ENCODE measurements at places on chromosomes 4 and X.

- DNase-seq: no peak
These were observed 18.7 kb downstream of the RBBP7 start for GRCh38 chrX:16851421-16851820.

GRCh38 chr4:70772929-70773555, 51.3 kb downstream of the RUFY3 start:
- peak; percentile 20 for DNase-seq

GRCh38 chr4:81481151-81481550, 9.4 kb upstream of the RASGEF1B start:
- no peak for DNase-seq

GRCh38 chr4:98482503-98482846, 175.9 kb downstream of the TSPAN5 start:
- no peak for DNase-seq

- DNase-seq: no peak
These were observed 901.6 kb upstream of the NDST4 start for GRCh38 chr4:116015062-116015461.

DNA sequence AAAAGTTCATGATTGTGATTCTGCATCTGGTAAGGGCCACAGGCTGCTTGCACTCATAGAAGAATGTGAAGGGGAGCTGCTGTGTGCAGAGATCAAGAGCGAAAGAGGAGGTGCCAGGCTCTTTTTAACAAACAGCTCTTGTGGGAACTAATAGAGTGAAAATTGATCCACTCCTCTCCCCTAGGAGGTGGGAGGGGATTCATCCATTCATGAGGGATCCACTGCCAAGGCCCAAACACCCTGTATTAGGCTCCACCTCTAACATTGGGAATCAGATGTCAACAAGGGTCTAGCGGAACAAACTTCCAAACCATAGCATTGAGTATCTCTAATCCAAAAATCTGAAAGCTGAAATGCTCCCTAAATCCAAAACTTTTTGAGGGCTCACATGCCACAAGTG, 16.4 kb upstream of the PPID start:
- DNase-seq: no peak

- DNase-seq: peak; percentile 25
These were observed 2.7 kb upstream of the TMSB4X start for GRCh38 chrX:12972243-12972642.

- no peak for DNase-seq
These were observed 32.2 kb upstream of the EIF1AX start for GRCh38 chrX:20173856-20174255.

- DNase-seq: peak; percentile 60
These were observed 100.5 kb downstream of the CLNK start for GRCh38 chr4:10584042-10584441.

DNA sequence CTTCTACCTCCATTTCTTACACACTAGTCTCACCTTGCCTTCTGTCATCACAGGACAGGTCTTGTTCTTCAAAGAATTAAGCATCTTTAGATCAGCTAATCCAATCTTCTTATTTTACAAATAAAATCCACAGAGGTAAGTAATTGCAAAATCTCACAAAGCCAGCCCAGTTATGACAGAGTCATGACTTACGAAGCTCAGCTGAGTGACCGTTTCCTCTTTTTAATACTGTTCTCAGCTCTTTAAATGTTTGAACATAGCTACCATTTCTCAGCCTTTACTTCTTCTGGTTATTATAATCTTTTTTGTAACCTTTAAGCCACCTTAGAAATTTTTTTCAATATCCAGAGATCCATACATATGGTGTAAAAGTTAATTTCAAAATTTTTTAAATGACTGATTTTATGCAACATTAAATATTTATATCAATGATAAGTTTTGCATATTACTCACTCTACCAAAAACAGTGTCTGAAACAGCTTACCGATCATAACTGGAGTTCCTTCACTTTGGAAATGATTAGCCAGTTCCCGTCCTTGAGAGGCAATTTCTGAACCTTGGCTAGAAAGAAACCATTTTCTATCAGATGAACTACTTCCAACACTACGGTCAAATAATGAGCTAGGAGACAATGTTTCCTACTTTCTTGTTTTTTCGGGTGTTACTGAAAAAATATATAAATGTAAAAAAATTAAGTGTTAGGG, 8.8 kb downstream of the ANKRD37 start:
- DNase-seq: no peak

- DNase-seq: no peak
These were observed 17.7 kb upstream of the ASB5 start for GRCh38 chr4:176286728-176287127.

DNA sequence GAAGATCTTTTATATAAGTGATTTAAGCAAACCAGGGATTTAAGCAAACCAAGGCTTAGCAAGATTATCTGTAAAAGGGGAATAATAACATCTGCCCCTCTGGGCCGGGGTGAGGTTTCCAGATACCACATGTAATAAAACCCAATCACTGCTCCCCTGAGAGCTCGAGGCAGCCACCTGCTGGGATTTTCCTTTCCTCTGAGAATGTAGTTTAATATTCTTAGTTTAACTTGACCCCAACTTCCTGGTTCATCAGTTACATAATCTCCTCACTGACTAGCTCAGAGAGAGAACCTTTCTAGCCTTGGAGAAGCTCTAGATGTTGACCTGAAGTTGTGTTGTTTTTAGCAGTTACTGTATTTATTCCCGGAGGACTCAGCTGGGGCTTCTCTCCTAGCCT, 322.4 kb downstream of the ARHGAP10 start:
- DNase-seq: peak; percentile 49

DNA sequence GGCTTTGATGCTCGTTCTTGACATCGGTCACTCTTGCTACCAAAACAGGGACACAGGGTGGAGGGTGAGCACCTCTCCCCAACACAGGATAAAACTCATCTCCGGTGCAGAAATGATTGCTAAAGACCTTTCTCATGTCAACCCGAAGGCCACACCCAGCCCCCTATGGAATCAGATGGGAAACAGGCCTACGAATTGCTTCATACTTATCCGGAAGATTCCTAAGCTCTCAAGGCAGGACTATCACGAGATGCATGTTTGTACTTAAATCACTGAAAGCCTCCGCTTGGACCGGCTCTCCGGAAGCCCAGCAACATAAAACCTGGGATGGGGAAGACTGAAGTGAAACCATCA, 74.9 kb downstream of the MTMR1 start:
- DNase-seq: no peak

DNA sequence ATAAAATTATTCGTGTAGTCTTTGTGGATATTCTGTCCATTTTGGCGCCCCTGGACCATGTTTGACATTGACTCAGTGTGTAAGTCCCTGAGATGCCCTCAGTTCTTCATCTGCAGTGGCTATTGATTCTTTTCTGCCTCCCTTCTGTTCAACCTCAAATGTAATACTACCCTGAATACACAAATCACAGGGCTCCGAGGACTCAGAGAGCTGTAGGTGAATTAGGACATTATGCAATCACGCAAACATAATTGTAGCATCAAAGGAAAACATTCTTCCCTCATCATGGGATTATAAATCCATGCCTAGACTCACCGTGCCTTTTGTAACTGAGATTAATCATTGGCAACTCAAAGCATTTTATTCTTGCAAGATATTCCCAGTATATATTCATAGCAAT, 161.4 kb upstream of the PACRGL start:
- no peak for DNase-seq

GRCh38 chr4:47711646-47712045, 126.2 kb downstream of the CORIN start:
- no peak for DNase-seq

GRCh38 chr4:72394012-72394663, 174.9 kb downstream of the ADAMTS3 start:
- no peak for DNase-seq

DNA sequence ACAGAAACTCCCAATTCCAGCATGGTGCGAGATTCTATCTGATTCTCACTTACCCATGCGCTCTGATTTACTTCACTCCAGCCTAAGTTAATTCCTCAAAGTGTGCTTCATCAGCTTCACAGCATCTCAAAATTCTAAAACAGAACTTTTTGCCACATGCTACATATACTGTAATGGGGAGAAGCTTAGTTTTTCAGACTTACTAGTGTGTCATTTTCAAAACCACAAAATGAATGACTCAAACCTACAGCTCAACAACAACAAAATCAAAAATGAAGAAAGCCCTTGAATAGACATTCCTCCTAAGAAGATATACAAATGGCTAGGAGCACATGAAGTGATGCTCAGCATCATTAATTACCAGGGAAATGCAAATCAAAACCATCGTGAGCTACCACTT, 14.9 kb downstream of the IRF2 start:
- no peak for DNase-seq

DNA sequence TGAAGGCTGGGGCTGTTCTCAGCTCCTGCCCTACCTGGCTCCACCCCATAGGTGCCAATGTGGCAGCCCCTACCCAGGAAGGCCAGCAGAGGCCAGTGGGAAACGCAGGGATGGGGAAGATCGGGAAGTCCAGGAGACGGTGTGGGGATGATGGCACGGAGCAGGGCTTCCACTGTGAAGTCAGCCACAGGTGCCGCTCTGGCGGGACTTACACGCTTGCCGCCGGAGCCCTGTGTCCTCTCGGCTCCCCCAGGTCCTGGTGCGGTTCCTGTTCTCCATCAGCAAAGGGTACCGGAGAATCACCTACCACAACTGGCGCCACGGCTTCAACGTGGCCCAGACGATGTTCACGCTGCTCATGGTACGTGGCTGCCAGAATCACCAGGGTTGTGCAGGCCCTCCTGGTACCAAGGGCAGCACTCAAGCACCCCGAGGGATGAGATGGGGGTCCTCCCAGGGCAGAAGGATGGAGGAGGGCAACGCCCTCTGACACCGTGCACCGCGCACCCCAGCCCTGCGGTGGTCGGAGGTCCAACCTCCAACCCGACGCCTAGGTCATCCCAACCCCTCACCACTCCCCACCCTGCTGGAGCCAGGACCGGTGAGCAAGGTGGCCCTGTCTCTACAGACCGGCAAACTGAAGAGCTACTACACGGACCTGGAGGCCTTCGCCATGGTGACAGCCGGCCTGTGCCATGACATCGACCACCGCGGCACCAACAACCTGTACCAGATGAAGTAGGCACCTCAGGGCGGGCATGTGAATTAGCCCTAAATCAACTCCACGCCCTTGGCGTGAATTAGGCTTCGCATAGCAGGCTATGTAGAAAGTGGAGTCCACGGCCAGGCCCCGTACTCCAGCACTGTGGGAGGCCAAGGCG, 12.0 kb downstream of the ATP5ME start:
- DNase-seq: no peak

DNA sequence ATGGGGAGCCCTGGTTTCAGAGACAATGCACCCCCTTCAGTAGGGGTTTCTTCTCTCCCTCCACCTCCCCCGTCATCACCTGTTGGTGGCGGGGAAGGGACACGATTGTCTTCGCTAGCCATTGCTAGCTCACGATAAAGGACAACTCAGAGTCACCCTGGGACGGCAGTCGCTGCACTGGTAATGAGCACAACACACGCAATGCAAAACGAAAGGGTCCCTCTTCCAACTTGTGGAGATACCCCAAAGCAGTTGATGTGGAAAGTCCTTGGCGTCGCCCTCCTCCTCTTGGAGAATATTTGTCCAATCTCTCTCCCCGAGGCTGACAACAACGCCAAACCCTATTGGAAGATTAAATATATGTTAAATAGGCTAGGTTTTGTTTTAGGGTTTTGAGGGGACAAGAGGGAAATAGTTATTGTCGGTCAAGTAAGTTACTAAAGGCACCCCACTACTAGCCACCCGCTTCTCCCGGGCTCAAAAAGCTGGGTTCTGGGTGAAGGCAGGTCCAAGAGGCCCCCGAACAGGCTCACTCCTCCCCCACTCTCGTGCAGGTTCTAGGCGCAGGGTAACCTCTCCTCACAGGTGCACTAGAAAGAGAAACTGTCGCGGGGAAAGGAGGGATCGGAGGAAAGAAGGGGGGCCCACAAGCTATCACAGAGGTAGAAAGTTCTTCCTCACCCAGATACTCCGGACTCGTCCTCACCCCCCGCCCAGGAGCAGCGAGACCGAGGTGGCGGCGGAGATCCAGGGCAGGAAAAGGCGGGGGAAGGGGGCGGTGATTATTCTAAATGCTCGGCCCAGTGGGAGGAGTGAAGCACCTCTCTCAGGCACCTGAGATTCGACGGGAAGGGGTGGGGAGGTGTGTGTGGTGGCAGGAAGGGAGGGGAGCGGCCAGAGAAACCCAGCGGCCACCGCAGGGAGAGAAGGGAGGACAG, at the start of gene LRBA:
LRBA (minus strand) TSS at position 764 of the 938 bp plus-strand sequence; CDS start at position 122, 642 bp downstream.
- peak; percentile 80 for DNase-seq

DNA sequence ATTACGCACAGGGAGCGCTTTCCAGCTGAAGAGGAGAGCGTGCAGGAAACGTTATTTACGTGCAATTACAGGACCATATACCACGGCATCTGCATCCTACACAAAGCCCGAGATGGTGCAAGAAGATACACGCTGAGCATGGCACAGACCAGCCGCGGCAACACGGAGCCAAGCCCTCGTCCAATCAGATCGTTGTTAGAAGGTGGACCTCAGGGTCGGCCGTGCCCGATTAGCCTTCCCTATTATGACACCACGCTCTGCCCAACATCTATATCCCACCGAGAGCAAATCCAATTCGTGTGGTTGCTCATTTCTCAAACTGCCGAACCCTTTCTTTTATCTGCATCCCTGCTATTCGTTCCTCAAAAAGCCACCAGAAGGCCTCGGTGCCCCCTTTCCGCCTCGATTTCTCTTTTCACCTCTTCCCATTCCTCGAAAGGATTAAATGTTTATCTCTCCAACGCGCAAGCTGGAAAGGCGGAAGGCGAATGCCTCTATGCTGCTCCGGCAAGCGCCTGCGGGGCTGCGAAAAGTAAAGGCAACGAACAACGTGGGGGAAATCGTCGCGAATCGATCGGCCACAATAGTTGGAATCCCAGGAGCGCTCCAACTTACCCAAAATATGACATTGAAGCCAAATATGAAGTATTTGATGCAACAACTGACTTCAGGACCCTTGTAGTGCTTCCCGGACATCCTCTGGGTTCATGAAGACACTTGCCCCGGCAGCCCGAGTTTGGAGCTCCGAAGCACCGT, 702 bp downstream of the TSPAN5 start:
- peak; percentile 48 for DNase-seq

Data from Kasumi-1 (cell line).